ENCODE measurements at places on chromosomes 1 and 21.

GRCh38 chr1:57447551-57447950 lies 23.7 kb upstream of the DAB1 start:
- no peak for DNase-seq

DNA sequence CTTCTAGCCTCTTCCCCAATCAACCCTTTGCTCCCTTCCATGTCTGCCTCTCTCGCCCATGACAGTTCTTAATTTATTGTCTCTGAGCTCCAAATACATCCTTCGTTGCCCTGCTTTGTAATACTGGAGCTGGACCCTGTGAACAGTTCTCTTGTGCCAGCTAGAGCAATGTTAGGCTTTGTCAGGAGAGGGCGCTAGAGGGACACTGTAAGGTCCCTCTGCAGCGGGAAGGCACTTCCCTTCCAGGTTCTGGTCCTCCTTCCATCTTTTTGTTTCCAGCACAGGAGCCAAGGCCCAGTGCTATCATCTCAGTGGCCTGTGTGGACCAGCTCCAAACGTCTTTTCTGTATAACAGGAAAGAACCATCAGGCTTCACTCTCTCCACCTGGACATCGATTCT lies 95.9 kb downstream of the PTPRU start:
- no peak for DNase-seq

- peak; percentile 82 for DNase-seq
Observed at GRCh38 chr1:28246427-28246832, 10.5 kb downstream of the ATP5IF1 start.

DNA sequence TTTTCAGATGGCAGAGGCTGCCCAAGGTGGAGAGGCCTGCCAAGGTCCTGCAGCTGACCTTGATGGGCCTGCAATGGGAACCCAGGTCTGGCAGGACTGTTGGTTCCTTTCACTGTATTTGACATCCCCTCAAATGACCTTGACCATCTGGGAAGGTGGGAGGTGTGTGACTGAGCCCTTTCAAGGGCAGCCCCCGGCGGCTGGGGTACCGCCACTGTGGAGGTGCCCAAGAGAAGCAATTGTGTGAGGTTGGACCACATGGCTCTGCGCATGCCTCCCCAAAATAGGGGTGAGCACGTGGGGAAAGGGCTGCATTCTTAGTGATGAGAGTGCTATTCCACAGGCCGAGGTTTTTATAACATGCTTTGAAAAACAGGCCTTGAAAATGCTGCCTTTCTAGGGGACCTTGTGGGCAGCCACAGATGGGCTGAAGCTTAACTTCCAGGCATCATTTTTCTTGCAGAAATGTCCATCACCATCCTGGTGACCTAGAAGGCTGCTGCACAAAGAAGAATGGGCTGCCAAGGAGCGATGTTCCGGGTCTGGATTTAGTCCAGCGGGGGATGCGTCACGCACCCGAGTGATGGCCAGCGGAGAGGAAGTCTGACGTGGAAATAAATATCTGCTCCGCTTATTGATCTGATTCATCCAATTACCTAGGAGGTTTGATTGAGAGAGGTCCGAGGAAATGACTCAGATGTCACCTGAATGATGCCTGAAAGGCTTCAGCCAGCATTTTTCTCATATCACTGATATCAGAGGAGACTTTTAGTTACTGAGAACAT lies 16.5 kb upstream of the UTS2 start:
- no peak for DNase-seq

- peak; percentile 72 for DNase-seq
Observed at GRCh38 chr1:230208619-230209261, 141.7 kb downstream of the GALNT2 start.

- no peak for DNase-seq
Observed at GRCh38 chr21:46660505-46660904, 25.0 kb downstream of the PRMT2 start.

DNA sequence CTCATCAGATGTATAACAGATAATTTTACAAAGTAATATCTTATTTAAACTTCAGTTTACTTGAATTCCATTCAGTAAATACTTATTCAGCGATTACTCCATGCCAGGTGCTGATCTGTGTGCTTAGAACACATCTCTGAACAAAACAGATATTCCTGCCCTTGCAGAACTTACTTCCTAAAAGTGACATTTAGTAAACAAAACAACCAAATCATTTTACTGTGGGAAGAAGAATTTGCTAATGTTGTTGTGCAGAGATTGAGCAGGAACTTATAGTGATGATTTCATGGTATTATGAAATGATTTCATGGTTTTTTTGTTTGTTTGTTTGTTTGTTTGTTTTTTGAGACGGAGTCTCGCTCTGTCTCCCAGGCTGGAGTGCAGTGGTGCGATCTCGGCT lies 39.3 kb upstream of the WLS start:
- no peak for DNase-seq

DNA sequence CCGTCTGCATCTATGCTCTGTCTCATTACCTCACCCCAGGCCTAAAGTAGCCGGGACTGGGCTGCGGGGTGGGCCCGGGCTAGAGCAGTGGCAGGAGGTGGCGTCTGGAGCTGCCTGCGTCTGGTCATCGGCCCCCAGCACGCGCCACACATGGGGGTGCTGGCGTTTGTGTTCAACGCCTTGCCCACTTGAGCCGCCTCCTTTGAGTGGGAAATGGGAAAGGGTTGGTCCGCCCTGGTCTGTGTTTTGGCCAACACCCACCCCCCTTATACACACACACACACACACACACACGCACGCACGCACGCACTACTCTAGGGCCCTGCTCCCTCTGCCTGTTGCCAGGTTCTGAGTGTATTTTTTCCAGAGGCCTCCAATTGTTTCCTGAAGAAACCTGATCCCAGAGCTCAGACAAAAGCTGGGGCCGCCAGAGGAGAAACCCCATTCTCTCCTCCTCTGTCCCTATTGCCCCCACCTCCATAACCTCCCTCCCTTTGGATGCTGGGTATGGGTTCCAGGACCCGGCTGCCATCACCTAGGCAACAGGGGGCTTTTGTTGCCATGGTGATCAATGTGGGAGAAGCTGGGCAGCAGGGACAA lies 10.1 kb downstream of the VANGL2 start:
- DNase-seq, result no peak

DNA sequence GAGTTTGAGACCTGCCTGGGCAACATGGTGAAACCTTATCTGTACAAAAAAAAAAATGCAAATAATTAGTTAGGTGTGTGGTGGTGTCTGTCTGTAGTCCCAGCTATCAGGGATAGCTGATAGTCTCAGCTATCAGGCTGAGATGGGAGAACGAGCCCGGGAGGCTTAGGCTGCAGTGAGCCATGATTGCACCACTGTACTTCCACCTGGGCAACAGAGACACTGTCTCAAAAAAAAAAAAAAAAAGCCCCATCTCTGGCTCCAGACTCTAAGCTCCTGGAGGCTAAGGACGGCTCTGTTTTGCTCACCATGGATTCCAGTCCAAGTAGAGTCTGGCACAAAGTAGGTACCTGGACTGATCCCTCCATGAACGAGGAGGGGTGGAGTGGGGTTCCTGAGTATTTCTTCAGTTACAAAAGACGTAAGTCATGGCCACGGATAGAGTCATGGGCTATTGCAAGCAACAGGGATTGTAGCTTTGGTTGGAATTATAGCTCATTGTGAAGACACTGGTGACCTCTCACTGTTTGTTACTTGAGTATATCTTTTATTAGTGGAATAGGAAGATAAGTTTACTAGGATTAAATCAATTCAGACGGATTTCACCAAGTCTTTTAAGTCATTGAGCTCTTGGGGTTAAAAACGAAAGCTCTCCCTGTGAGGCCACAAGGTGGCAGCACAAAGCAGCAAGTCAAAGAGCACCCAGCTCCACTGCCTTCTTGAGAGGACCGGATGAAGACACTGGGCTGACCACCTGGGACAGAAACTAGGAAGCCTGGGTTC lies 35.6 kb upstream of the TMEM61 start:
- DNase-seq, result peak; percentile 65

DNA sequence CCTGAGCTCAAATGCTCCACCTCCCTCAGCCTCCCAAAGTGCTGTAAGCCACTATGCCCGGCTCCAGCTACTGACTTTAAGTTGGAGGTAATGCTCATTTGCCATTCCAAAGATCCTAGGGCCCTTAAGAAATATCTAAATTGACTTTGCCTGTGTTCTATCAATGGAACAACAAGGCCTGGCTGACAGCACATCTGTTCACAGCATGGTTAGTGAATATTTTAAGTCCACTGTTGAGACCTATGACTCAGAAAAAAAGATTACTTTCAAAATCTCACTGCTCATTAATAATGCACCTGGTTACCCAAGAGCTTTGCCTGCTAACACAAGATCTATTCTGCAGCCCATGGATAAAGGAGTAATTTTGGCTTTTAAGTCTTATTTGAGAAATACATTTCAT lies 3.5 kb upstream of the SSX2IP start:
- DNase-seq, result no peak

DNA sequence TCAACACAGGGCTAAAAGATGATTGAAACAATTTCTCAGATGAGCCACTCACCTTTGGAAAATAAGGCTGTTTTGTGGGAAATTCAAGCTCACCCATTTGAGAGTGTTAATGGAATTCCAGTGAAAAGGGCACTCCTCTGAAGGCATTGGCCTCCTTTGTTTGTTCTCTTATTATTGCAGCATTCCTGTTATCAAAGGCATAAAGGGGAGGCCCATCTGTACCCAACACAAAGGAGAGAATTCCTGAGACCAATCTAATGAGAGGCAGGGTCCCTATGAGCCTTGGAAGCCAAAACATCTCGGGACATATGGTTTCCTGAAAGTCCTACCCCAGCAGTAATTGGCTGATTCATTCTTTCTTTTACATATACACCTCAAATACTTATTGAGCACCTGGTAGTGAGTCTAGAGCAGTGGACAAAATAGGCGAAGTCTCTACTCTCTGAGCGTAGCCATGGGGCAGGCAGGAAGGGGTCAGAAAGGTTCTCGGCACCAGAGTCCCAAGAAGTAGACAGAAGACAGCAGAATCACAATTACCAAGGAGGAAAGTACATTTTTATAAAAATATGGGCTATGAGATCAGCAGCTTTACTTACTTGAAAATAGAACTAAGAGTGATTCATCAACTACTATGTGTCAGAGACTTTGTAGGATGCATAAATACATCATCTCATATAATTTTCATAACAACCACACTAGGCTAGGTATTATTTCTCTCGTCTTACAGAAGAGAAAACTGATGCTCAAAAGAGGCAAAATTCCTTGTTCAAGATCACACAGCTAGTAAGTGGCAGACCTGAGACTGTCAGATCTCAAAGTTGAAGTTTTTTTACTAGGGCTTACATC lies 218.7 kb downstream of the DAB1 start:
- DNase-seq, result no peak

- DNase-seq, result no peak
Observed at GRCh38 chr1:109818271-109818987, 54.7 kb upstream of the EPS8L3 start.

DNA sequence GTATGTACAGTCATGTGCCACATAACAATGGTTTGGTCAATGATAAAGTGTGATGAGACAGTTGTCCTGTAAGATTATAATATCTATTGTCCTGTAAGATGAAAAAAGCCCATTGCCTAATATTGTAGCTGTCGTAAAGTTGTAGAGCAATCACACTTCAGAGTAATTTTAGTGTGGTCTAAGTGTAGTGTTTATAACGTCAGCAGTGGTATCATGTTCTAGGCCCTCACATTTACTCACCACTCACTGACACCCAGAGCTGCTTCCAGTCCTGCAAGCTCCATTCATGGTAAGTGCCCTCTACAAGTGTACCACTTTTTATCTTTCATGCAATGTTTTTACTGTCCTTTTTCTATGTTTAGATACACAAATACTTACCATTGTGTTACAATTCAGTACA lies 259.9 kb upstream of the RAB4A start:
- DNase-seq, result no peak
